ENCODE measurements at places on chromosomes 12 and 14.
A peak's percentile ranks its signal among the peaks of the same experiment; 100 is the strongest.

DNA sequence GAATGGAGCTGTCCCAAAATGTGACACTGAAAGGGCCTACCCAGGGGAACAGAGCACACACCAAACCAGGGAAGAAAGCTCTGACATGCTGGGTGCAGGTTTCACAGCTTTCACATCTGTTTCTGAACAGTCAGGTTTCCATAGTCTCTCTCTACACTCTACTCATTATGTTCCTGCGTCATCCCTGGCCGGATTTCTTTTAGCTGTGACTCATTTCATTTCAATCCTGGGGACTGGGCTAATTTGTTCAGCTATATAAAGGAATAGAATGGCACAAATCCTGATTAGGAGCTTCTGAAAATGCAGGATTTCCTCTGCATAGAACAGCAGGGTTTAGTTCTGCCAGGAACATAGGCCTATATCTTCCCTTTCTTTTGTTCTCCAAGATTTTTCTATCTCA is 649.8 kb downstream of the RPS29 start:
- no peak for DNase-seq

DNA sequence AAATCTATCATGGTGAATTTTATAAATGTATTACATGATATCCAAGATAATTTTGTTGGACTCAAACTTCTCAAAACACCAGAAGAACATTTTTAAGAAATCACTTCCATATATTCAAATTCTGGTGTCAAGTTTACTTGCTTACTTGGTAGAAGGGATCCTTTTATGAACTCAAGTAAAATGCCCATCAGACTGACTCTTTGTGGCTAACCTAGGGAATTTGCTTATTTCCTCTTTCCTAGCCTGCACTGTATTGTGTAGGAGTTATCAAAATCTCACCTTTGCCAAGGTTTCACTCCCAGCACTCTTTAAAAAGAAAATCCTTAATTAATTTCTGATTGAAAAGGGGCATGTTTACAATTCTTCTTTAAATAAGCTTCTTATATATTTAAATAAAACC is 196.5 kb downstream of the DUSP6 start:
- DNase-seq, result no peak

DNA sequence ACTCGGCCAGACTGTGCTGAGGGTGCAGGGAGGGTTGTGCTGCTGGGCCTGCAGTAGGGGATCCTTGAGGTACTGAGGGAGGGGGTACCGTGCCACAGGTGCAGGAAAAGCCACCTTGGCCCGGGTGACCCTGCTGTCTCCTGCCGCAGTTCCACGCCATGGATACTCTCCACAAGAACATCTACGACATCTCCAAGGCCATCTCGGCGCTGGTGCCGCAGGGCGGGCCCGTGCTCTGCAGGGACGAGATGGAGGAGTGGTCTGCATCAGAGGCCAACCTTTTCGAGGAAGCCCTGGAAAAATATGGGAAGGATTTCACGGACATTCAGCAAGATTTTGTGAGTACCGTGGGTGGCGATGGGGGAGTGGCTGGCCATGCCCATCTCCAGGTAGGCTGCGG is 14.0 kb upstream of the CRIP2 start:
- DNase-seq, result no peak

- no peak for DNase-seq
These were observed 82.7 kb upstream of the BMP4 start for GRCh38 chr14:54039311-54039710.

DNA sequence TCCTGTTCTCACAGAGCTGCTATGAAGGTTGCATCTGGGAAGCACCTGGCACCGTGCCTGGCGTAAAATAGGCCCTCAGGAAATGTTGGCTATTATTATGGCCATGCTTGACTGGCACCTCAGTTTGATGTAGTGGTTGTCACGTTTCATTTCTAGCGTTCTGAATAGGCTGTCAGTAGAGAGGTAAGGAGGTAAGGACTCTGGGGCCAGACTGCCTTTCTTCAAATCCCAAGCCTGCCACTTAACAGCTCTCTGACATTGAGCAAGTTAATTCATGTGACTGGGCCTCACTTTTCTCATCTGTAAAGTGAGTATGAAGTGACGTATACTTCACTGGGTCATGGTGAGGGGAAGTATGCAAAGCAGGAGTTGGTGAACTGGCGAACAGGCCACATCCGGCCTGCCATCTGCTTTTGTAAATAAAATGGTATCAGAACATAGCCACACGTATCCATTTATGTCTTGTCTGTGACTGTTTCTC is 196.2 kb downstream of the CACNA1C start:
- DNase-seq, result peak; percentile 36

DNA sequence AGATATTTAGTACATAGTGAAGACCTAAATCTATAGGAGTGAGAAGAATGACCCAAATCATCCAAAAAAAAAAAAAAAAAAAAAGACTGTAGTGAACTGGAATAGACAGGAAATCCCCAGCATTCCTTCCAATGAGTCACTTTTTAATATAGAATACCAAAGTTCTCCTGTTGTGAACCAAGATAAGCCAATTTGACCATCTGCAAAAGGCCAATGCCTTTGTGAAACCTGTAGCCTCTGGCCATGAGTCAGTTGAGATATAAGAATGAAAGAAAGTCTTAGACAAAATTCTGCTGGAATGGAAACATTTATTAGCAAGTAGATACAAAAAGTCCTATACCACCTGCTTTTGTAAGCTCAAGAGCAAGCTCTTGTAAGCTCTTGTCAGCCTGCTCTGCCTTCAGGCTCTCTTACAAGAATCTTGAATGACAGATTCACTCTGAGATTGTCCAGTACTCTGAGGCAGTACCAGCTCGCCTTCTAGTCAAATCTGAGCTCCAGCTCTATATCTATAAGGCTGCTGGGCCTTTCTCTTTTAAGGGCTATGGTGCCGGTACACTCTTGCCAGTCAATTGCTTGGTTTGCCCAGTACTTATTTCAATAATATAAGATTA is 243.0 kb upstream of the TMTC1 start:
- DNase-seq, result no peak

DNA sequence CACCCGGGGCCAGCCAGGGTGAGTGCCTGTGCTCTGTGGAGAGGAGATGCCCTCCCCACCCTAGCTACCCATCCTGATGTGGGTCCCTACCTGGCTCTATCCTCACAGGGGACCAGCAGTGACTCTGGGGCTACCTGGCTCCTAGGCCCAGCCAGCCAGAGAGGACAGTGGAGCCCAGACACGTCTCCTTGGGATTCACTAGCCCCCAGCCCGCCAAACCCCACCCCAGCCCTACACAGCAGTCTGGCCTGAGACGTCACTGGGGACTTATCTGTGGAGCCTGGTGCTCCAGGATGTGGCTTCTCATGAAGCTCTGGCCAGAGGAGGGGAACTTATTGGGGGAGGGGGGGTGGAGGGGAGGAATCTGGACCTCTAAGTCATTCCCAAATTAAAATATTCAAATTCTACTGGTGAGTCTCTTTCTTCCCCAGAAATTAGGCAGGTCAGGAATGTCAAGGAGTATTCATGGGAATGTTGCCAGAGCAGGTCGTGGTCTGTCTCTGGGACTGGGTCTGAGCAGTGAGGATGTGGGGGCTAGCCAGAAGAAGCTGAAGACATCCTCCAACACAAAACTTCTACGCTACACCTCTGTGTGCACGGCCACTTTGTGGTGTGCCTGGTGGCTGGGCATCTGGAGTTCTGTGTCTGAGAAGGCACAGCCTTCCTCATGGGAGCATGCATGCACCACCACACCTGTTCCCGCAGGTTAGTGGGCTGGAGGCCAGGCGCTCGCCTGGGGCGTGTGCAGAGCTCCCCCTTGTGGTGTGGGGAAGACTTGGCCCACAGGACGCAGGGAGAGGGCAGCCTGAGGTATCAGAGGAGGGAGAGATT is 2.7 kb downstream of the CMTM5 start:
- no peak for DNase-seq

GRCh38 chr12:10701843-10702242 is 21.3 kb downstream of the YBX3 start:
- no peak for DNase-seq

DNA sequence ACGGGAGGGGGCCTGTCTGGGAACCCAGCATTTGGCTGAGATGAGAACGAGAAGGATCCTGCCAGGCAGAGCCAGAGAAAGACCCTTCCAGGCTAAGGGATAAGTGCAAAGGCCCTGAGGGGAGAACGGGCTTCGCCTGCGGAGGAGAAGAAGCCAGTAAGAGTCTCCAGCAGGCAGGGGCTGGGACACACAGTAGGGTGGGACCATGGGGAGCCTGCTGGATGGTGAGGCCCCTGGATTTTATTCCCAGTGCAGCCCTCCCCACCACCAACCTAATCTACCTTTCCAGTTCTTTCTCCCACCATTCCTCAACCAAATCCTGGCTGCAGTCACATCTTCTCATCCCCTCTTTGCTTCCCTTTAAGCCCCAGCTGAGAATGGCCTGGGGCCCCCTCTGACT is 12.6 kb downstream of the RAPGEF3 start:
- DNase-seq, result no peak

GRCh38 chr14:78754059-78754458 is 583.9 kb downstream of the NRXN3 start:
- DNase-seq, result no peak

GRCh38 chr14:85071447-85071846 is 458.5 kb upstream of the FLRT2 start:
- no peak for DNase-seq

GRCh38 chr14:40685764-40686163 is 920.9 kb upstream of the LRFN5 start:
- no peak for DNase-seq

DNA sequence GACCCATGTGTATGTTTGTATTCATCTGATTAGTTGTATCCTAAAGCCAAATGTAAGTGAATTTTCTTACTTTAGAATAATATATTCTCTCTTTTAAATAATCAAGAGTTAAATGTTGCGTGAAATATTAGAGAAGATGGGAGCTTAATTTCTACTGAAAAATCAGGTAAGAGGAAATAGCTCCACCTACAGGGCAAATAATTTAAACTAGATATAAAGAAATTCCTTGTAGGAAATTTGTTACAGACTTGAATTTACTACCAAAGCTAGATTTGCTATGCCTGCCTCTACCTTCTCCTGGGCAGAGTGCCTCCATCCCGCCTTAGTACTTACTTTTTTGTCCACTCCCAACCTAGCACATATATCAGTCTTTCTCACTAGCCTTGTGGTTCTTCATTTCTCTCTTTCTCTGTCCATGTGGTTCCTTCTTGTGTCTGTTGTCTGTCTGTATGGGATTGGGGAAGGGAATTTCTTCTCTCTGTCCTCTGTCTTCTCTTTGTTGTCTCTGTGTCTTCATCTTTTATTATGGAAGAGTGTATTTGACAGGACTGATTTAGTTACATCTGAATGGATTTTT is 44.7 kb downstream of the PALS1 start:
- no peak for DNase-seq

DNA sequence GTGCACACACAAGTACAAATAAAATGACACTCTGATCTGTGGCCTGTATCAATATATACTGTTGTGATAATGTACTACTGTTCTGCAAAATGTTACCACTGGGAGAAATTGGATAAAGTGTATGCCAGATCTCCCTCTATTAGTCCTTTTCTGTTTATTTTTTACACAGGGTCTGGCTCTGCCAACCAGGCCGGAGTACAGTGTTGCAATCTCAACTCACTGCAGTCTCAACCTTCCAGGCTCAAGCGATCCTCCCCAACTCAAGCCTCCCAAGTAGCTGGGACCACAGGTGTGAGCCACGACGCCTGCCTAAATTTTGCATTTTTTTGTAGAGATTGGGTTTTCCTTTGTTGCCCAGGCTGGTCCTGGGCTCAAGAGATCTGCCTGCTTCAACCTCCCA is 1.9 kb downstream of the NT5DC3 start:
- DNase-seq, result no peak

GRCh38 chr12:113232089-113232839 is 11.0 kb downstream of the TPCN1 start:
- no peak for DNase-seq

DNA sequence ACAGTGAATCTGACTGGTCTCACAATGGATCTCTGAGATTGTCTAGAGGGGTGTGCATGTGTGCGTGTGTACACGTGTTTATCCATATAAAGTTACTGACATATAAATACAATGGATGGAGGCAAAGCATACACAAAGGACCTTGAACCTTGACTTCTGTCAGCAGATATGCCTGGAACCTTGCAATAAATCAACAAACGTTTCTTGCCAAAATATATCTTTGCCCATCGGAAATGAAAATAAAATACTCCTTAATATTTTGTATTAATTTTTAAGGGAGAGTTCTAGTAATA is 52.1 kb upstream of the KCNJ8 start:
- no peak for DNase-seq

GRCh38 chr14:81415781-81416180 is 15.7 kb upstream of the STON2 start:
- DNase-seq, result no peak

- DNase-seq, result no peak
These were observed 776 bp downstream of the BMP4 start for GRCh38 chr14:53955671-53956426.

GRCh38 chr12:89870413-89871184 is 162.0 kb upstream of the ATP2B1 start:
- no peak for DNase-seq

GRCh38 chr14:69073915-69074314 is 79.0 kb downstream of the DCAF5 start:
- DNase-seq, result no peak

DNA sequence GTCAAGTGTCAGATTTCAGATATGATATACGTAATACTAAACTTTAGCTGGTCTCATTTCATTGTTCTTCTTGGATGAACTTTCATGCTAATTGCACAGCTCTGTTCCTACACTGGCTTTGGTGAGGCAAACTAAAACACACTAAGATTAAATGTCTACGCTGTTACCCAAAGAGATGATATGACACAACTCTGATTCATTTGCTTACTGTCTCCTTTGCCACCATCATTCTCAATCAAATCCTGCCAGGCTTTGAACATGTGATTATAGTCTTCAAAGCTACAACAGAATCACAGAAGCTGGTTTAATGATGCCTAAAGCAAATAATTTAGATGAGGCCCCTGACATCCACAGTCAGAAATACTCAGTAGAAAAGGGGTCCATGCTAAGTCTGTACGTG is 37.7 kb downstream of the MDGA2 start:
- no peak for DNase-seq

GRCh38 chr12:80708975-80709328 is 1.5 kb downstream of the MYF6 start:
- no peak for DNase-seq

Measured in NCI-H1417 treated with DMSO at 0.1 percent for 48 hours (cell line).